Stimulated activated CD4-positive, alpha-beta T cell treated with anti-CD3 and anti-CD28 coated beads, TNF-alpha, amount 100 ng/mL, for 1 hour (primary cell): ENCODE measurements at places on chromosomes 4 and X.

- DNase-seq: no peak
Observed at GRCh38 chr4:11130195-11130970, 298.3 kb downstream of the HS3ST1 start.

DNA sequence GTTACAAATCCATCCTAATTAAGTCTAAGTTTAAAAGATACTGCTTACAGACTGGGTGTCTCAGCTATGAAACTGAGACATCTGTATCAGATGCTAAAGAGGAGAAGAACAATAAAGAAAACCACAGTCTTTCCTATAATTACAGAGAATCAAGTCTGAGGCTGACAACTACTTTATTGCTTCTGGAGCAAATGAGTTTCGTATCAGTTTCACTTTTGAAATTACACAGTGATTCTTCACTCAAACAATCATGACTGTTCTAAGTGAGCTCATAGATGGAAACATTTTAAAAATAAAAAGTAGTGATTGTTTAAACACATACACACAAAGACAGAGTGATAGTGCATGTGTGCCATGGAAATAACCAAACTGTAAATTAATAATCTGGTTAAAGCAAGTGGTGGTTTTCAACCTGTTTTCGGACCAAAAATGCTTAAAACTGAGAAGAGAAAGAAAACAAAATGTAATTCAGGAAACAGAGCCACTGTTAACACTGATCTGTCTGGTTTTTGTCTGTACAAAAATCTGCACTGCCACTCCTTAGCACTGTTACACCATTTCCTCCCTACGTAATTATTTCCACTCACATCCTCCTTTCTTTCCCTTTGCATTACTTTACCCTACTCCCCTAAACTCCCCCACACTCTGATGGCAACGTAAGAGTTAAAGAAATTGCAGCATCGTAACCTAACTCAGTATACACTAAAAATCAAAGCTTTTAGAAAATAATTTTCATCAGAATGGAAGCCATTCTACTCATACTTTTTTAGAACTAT, 12.5 kb downstream of the RFC1 start:
- DNase-seq: no peak

DNA sequence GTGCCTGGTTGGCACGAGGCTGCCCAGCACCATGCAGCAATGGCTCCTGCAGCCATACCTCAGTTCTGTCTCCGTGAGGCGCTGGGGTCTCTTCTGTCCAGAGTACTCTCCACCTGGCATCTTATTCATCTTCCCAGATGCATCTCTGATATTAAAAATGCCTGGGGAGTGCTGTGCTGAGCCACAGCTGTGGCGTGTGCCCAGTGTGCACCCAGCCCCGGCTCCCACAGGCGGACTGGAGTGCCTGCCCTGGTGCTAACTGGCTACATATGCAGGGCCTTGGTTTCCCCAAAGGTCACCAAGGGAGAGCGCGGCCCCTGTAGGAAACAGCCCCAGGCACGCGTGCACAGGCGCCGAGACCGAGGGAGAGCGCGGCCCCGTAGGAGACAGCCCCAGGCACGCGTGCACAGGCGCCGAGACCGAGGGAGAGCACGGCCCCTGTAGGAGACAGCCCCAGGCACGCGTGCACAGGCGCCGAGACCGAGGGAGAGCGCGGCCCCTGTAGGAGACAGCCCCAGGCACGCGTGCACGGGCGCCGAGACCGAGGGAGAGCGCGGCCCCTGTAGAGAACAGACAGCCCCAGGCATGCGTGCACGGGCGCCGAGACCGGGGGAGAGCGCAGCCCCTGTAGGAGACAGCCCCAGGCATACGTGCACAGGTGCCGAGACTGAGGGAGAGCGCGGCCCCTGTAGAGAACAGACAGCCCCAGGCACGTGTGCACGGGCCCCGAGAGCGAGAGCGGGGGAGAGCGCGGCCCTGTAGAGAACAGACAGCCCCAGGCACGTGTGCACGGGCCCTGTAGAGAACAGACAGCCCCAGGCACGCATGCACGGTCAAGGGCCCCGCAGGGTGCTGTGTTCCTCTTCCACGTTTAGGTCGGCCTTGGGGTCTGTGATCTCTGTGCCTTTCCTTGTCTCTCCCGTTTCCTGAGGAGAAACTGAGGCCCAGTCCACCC, 14.5 kb downstream of the TMEM175 start:
- no peak for DNase-seq

- no peak for DNase-seq
Observed at GRCh38 chr4:158250321-158250720, 40.0 kb downstream of the TMEM144 start.

- no peak for DNase-seq
Observed at GRCh38 chrX:138996268-138996667, 284.8 kb upstream of the FGF13 start.

DNA sequence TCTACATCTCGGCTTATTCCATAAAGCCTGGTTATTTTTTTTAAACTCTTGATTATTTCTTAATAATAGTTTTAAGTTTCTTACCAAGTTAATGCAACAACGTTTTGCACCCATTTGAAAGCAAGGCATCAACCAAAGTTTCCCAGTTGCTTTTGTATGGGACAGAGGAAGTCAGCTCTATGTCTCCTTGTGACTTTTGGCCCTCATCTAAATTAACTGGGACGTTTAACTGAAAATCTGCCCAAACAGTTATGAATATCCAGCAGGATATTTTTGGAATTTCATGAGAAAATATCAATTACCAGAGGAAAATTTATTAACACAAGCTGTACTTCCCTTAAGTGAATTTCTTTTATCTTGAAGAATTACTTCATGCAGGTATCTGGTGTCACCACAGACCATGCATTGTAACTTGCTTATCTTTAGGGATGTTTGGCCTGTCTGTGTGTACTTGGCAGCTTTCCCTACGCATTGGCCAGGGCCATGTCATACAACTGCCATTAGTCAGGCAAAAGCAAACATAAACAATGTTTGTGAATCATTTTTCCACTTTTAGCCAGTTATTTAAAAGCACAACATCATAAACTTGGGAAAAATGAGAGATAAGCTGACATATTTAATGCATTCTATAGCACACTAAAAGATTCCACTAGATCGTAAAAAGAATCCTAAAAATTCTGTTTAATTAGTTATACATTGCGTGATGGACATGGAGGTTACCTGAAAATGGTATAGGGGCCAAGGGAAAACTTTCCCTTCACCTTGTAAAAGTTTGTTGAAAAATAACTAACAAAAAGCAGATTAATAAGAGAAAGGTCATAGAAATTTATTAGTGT, 101.4 kb upstream of the PDE5A start:
- DNase-seq: no peak

GRCh38 chrX:137574102-137574783, 8.3 kb downstream of the ZIC3 start:
- no peak for DNase-seq

GRCh38 chrX:131801066-131801465, 222.0 kb upstream of the STK26 start:
- DNase-seq: no peak

DNA sequence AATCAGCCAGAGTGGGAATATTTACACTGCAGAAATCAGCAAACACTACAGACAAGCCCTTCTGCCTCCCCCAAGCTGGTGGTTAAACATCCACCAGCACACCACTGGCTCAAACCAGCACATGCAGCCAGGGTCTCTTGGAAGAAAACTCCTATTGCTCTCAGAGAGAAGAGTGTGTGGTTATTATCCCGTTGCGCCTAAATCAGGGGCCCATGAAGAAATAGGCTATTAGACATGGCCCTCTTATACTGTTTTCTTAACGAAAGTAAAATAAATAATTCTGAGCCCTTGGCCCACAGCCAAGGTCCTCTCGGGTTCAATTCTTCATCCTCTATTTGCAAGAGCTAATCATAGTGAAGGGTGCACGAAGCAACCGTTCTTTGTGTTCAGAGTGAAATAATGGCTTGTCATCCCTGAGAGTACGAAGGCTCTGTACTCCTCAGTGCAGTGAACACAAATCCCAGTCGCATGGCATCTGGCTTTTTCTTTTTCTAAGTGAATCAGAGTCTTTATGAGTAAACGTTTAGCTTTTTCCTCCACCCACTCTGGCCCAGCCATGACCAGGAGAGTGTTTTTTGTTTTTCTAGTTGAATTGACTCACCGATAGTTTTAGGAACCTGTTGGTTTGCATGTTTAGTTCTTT, 33.4 kb upstream of the RBM47 start:
- DNase-seq: no peak

DNA sequence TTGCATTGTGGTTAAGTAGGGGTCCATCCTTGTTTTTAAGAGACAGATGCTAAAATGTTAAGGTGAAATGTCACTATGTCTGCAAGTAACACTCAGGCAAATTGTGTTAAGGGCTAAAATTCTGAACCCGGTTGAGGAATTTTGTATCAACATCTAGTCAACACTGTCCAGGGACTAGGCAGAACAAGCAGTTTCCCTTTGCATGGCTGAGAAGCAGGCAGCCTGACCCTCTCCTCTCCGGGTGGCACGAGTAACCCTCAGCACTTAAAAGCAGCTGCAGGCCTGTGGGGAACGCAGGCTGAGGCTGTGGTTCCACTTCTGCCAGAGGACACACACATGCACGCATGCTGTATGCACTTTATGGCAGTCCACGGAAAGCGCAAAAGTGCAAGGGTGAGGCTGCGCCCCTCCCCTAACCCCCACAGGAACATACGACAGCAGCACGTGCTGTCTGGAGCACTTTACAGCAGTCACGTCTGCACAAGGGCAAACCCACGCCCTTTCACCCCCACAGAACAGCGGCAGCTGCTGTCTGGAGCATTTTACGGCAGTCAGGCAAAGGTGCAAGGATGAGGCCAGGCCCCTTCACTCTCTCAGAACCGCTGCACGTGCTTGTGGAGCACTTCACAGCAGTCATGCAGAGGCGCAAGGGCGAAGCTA, 619 bp upstream of the MPC1L start:
- no peak for DNase-seq

GRCh38 chr4:54695337-54695736, 37.6 kb downstream of the KIT start:
- no peak for DNase-seq

GRCh38 chr4:17173300-17173699, 274.9 kb upstream of the LDB2 start:
- DNase-seq: no peak

DNA sequence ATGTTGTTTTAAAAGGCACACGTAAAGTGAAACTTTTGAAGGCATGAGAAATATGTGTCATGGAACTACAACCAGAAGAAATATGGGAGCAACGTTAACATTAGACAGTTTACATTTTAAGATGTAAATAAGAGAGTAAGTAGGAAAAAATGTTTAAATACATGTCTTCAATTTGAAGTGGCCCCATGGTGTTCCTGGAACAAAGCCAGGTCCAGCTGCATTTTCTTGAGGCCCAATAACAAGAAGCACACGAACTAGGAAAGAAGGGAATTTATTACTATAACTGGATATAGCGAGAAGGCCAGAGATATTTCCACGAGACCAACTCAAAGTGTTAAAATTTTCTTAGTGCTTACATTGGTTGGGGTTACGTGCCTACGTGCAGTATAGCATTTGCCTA, 458.1 kb downstream of the KCTD8 start:
- no peak for DNase-seq

- no peak for DNase-seq
Observed at GRCh38 chr4:117474987-117475386, 389.6 kb upstream of the TRAM1L1 start.

DNA sequence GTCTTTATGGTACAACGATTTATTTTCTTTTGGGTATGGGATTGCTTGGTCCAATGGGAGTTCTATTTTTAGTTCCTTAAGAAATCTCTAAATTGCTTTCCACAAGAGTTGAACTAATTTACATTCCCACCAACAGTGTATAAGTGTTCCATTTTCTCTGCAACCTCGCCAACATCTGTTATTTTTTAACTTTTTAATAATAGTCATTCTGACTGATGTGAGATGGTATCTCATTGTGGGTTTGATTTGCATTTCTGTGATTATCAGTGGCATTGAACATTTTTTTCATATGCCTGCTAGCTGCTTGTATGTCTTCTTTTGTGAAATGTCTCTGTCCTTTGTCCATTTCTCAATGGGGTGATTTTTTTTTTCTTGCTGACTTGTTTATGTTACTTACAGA, 42.8 kb downstream of the UCHL1 start:
- DNase-seq: no peak

DNA sequence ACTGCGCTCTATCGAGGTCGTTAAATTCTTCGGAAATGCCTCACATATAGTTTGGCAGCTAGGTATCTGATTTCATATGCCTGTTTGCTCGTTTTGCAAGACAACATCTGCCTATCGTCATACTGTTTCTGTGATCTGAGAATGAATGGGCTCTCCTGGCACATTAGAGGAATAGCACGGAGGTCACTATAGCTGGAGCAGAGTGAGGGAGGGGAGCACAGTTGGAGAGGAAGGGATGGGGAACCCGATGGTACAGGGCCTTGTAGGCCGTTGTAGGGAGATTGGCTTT, 552 bp downstream of the IKBKG start:
- no peak for DNase-seq

- no peak for DNase-seq
Observed at GRCh38 chr4:71185037-71185436, 153.8 kb upstream of the SLC4A4 start.

GRCh38 chr4:53830511-53830910, 233.9 kb downstream of the CHIC2 start:
- no peak for DNase-seq

DNA sequence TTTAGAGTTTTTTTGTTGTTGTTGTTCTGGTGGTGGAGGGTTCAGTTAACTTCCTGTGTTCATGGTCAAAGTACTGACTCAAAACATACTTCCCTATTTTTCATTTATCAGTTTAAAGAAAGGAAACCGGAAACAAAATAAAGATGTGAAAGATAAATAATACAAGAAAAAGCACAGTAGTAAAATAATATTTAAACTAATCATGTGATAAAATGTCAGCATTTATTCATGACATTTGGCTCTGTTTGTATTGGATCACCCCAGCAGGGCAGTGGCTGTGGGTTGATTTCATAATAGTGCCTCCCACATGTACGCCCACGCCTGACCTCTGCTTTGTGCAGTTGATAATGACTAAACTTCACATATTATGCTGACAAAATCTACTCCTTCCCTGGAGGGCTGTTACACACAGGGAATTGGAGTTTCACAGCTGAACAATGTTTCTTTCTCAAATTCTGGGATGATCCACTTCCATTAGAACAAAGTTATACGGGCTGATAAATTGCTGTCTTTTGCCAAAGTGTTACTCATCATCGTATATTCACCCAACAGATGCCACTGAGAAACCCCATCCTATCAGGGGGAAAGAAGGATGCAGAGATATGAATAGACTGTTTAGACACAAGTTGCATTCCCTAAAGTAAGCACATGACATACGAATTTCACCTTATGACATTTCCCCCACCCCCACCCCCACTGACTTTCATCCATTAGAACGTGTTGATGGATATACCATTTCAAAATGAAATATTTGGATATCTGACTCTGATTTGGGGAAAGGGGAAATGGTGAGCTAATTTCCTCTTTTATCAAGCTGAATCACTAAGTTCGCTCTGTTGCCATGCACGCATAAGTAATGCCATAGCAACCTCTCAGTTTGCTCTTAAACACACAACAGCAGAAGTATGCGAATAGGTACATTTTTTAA, 48.3 kb downstream of the AMELX start:
- no peak for DNase-seq

DNA sequence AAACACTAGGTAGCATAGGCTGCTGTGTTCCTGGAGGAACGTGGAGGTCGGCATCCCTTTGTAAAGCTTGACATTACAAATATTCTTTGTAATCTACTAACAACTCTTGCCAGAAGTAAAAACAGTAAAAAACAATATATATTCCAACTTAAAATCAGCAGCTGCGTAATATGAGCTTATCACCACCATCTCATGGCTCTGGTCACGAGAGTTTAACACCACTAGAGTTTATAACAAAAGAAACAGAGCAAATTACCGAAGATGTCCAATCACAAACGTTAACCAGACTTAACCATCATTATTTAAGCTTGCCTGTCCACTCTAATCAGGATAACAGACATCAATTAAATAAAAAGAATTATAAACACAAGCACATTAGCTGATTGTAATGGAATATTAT, 236.7 kb downstream of the PCDH7 start:
- no peak for DNase-seq
